A172 (cell line): ENCODE measurements at places on chromosomes 3 and 15. TPM values are rescaled to one million over a fixed set of nuclear protein-coding genes. Genes with fewer than 3 reads are reported as not detected.
A peak's percentile ranks its signal among the peaks of the same experiment; 100 is the strongest.

DNA sequence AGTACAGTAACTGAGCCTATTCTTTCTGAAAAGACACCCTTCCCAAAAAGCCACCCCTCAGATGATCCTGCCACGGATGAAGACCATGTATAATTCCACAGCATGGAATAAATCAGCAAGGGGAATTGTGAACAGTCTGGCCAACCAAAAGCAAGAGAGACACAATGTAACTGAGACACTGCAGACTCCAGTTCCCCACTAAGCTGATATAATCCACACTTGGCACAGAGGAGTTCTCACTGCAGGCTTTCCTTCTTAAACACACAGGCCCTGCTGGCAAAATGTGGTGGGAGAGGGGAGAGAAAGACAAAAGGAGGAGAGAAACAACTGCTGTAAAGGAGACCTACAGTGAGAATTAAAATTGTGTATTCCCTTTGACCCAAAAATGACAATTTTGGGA is 12.7 kb downstream of the GPR156 start:
- no peak for DNase-seq

GRCh38 chr15:31214864-31215489 is 111.7 kb upstream of the KLF13 start:
- no peak for DNase-seq

DNA sequence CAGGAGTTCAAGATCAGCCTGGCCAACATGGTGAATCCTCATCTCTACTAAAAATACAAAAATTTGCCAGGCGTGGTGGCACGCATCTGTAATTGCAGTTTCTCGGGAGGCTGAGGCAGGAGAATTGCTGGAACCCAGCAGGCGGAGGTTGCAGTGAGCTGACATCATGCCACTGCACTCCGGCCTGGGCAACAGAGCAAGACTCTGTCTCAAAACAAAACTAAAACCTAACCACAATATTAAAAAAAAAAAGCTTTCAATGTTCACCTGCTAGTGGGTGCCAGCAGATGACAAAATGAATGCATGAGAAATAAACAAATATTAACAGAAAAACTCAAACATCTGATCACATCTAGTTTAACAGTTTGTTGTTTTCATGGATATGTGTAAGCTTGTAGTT is 9.0 kb downstream of the SLC24A1 start:
- no peak for DNase-seq

- DNase-seq = no peak
Measured at GRCh38 chr3:127585163-127585812, 5.2 kb downstream of the TPRA1 start.

DNA sequence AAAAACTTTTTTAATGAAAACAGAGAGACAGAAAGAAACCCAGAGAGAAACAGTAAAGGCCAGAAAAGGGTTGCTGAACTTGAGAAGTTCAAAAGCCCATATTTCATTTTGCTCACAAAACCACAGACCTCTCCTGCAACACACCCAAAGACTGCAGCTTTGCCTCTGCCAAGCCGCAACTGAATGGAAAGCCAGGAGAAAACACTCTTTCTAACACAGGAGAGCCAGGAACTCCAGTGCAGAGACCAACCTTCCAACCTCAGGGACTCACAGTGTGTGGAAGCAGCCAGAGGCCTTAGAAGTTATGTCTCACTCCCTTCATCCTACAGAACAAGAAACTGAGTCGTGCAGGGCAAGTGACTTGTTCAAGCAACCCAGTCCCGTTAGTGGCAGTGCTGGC is 163.1 kb upstream of the HES1 start:
- DNase-seq = peak; percentile 74

DNA sequence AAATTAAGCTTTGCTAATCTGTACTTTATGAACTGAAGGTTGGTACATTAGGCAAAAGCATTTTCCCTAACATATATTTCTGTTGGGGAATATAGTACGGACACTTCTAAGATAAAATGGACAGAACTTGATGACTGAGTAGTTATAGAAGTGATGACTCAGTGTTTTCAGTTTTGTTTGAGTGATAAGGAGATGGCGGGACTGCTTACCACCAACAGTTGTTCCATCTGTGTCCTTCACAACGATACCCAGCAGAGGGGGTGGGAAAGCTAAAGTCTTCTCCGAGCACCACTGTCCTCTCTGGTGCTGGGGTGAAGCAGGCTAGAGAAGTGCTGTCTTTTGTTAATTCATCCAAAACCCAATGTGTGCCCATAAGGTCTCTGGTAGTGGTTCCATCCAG is 195.8 kb downstream of the CD47 start:
- no peak for DNase-seq

DNA sequence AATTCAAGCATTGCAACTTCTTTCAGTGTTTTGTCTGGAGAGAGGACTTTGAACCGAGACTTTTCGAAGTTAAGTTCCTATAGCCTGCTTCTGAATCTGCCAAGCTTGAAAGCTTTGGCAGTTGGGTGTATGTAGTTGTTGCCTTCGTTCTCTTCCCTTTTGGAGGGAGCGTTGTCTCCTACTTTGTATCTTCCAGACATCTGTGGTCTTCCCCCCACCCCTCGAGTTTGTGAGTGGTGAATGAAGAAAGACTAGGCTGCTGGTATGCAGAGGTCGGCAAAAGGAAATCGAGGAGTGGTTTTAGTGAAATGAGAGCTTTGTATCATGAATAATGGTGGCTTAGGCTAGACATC is 1.3 kb downstream of the CTNNB1 start:
- peak; percentile 18 for DNase-seq

DNA sequence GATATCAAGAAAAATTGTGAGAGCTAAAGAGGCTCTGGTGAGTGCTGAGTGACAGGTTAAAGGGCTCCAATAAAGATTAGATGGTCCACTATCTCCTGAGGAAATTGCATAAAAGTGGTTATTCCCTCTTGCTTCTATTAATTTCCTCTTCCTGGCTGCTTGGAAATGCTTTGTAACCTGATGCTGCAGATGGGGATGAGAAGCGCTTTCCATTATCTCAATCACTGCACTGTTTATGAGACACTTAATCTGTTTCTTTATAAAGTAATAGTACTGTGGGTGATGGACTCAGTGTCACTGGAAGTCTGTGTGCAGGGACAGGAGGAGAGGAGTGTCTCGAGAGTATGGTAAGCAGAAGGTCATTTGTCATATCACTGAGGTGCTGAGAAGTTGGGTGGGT is 305.3 kb downstream of the EPHB1 start:
- no peak for DNase-seq

DNA sequence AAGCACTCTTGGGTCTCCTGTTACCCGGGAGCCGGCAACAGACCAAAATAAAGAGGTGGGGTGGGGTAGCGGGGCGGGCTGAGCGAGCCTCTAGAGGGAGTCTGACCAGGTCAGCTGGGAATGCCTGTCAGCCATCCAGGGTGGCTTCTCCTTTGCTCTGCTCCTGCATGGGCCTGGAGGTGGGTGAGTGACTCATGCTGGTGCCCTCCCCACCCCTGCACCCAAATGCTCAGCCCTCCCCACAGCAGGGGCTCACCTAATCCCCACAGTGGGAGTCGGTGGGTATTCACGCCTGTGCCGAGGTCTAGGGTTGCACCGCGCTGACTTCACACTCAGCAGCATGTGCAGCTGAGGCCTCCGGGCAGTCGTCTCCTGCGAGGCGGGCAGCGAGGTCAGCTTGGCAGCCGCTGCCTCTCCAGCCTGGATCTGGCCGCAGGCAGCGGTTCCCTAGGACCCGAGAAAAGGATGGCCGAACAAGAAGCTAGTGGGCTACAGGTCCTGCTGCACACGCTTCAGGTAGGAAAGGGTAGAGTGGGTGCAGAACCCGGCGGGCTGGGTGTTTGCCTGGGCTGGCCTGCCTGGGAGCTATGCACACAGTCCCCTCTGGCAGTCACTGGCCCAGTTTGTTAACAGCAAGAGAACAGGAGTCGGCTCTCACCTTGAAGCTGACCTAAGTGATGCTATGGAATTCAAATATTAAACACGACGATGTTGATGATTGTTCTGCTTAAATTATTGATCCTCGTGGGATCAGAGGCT is at the start of gene AGBL1:
Gene AGBL1 (plus strand): TSS at position 364 of the 759 bp plus-strand sequence.
- DNase-seq = no peak

DNA sequence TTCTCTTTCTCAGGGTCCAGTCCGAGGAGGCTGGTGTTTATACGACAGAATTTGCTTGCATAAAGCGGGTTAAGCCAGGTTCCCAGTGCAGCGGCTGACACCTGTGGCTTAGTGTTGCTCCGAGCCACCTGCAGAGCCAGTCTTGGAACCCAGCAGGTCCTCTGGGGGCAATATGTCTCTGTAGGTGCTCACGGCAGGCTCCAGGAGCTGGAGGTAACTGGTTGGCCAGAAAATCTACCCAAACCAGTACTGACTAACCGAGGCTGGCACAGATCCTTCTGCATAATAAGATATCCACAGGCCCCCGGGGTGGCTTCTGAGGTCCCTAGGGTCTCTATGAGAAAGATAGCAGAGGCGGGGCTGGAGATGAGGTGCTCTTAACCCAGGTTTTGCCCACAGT is 3.2 kb downstream of the MGLL start:
- no peak for DNase-seq

GRCh38 chr15:75731248-75732151 is 18.9 kb upstream of the CSPG4 start:
- DNase-seq = peak; percentile 28

GRCh38 chr3:87167628-87168456 is 59.3 kb upstream of the CHMP2B start:
- DNase-seq = peak; percentile 56

DNA sequence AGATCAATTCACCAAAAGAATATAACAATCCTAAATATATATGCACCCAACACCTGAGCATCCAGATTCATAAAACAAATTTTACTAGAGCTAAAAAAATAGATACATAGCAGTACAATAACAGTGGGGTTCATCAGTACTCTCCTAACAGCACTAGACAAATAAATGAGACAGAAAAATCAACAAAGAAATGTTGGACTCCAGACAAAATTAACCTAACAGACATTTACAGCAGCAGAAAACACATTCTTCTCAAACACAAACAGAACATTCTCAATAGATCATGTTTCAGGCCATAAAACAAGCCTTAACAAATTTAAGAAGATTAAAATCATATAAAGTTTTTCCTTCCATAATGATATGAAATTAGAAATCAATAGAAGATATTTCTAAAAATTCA is 124.8 kb upstream of the NECTIN3 start:
- no peak for DNase-seq

DNA sequence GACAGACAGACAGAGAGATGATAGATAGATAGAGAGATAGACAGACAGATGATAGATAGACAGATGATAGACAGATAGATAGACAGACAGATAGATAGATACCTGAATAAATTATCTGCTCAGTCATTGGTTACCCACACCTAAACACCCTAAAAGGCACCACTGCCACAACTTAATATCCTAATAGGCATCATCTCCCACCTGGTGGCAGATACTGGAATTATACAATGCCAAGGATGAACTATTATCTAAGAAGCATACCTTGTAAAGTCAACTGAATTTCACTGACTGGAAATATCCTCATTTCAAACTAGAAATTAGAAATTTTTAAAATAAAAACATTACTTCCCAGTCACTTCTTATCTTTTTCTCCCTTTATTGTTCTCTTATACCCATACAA is 19.4 kb upstream of the ATP8B4 start:
- DNase-seq = no peak

DNA sequence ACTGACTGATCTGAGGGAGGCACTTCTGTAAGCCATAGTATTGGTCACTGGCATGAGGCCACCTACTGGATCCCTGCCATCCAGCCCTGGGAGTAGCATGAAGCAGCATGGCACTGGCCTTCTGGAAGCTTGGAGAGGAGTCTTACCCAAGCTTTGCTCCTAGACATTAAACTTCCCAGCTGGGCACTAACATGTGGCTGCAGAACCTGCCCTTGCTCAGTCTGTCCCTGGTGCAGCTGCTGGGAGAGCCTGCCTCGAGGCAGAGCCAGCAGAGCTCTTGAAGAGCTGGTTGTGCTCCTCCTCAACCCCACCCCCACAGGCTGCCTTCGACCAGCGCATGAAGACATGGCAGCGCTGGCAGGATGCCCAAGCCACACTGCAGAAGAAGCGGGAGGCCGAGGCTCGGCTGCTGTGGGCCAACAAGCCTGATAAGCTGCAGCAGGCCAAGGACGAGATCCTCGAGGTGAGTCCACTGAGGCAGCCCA is 17.1 kb upstream of the SNX22 start:
- no peak for DNase-seq

DNA sequence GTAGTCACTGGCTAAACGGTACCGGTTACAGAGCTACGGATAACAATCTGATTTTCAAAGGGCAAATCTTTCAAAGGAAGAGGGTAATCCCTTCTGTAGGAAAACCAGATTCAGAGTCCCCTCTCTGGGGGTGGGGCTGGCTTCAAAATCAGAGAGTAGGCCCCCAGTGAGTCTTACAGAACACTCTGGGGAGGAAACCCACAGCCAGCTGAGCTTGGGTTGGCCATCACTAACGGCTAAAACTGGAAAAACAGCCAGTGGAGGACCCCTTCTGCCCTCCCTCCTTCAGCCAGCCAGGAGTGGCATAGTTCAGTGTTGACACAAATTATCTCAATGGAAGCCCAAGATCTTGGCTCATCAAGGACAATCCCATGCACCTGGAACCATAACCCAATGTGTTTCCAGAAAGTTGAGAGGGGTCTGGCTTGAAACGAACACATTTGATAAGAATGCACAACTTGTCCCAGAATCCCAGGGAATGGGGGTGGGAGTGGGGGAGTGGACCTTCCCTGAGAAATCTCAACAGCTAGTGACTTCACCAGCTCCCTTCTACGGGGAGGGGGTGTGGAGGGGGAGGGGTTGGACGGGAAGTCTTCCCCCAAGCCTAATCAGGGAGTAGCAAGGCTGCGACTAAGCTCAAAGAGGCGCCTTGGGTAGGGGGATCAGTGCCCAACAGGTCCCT is 1.0 kb downstream of the RASL12 start:
- DNase-seq = no peak

GRCh38 chr15:81966631-81967030 is 79.2 kb downstream of the MEX3B start:
- DNase-seq = no peak

GRCh38 chr3:88093266-88093665 is 34.2 kb downstream of the ZNF654 start:
- DNase-seq = no peak

DNA sequence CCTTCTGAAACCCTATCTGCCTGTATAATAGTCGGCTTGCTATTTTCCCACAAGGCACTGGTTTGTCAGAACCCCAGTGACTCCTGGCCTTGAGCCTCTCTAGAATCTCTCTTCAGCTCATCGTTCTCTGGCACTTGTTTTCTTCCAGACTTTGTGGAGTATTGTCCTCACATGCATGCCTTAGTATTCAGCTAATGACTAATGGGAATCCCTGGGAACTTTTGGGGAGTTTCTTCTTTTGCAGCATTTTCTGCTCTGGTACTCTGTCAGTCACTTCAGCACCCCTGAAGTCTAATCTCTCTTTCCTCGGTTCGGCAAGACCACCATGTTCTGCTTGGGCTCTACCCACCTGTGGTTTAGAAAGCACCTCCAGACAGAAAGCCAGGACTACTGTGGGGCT is 35.8 kb upstream of the THRB start:
- no peak for DNase-seq

- no peak for DNase-seq
Measured at GRCh38 chr3:30639937-30640336, 33.5 kb downstream of the TGFBR2 start.

NOX5 gene
- not detected in 2 replicates for total RNA-seq

CIB2 gene
- total RNA-seq = 10.7 and 14.4 TPM in 2 replicates

ROPN1B gene
- not detected in 2 replicates for total RNA-seq

CPN2 gene
- total RNA-seq = 0.10 TPM in 1 of 2 replicates, not detected in the other

RTP3 gene
- total RNA-seq = not detected in 2 replicates

AP4E1 gene
- 14.5 and 16.3 TPM in 2 replicates for total RNA-seq

BBX gene
- 33.8 and 63.2 TPM in 2 replicates for total RNA-seq
